Midbrain (tissue), 1 donor: ENCODE measurements at places on chromosomes 5 and 9.

- DNase-seq: no peak
Observed at GRCh38 chr9:132757016-132757415, 86.8 kb downstream of the GTF3C4 start.

- no peak for DNase-seq
Observed at GRCh38 chr9:99720455-99721050, 101.1 kb upstream of the NR4A3 start.

- DNase-seq: no peak
Observed at GRCh38 chr5:68533051-68533450, 317.5 kb downstream of the PIK3R1 start.

GRCh38 chr9:91908746-91909145 lies 41.3 kb downstream of the ROR2 start:
- no peak for DNase-seq

- DNase-seq: no peak
Observed at GRCh38 chr5:94777056-94777880, 158.8 kb downstream of the SLF1 start.
